ENCODE measurements at places on chromosomes 5 and 9. TPM values are rescaled to one million over a fixed set of nuclear protein-coding genes. Genes with fewer than 3 reads are reported as not detected.

DNA sequence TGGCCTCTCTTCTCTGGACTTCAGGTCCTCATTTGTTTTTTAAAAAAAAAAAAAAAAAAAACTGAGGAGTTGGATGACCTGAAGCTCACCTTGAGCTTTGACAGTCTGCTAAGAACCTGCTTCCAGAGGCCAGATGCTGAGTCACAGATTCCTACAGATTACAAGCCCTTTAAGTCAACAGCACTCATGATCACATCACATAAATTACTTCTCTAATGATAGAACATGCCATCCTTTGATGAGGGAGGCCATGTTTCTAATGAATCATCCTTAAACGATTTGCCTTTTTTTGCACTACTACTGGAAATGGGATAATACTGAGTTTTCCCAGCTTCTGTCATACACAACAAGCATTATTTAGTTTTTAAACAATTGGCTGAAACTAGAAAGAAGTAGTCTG is 34.2 kb upstream of the MYOT start:
- no peaks in the 10 kb centered on the region for H3K4me1 ChIP-seq
- H3K27ac ChIP-seq: no peak overlapping the region
- no peaks in the 10 kb centered on the region for H3K27me3 ChIP-seq
- DNase-seq: no peak
- H3K36me3 ChIP-seq: peaks cover 2% of the 10 kb centered on the region

GRCh38 chr9:126942399-126942798 is 27.8 kb downstream of the RALGPS1 start:
- H3K27me3 ChIP-seq: no peaks in the 10 kb centered on the region
- H3K4me1 ChIP-seq: peaks cover 5% of the 10 kb centered on the region
- H3K27ac ChIP-seq: no peak overlapping the region

DNA sequence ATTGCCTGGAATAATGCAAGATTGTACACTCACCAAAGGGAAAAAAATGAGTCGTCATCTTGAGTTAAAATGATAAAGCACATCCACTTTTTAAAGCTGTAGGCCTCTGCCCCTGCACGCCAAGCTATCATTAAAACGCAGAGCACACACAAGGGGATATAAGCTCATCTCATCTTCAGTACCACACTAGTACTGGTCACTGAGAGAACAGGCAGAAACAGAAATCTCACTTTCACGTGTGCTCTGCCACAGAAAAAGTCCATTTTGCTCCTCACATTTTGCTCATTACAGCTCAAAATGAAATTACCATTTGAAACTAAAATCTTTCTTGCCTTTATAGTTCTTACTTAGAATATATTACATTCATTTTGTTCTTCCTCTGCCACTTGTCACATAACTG is 99.2 kb upstream of the SLC30A5 start:
- no peaks in the 10 kb centered on the region for H3K4me1 ChIP-seq
- peaks cover 7% of the 10 kb centered on the region for H3K27me3 ChIP-seq
- no peak overlapping the region for H3K4me3 ChIP-seq

- H3K4me1 ChIP-seq: peaks cover 2% of the 10 kb centered on the region
- peaks cover 2% of the 10 kb centered on the region for H3K27me3 ChIP-seq
- DNase-seq: no peak
Measured at GRCh38 chr5:90944116-90944515, 385.5 kb downstream of the ADGRV1 start.

- H3K27me3 ChIP-seq: peaks cover 24% of the 10 kb centered on the region
- peaks cover 3% of the 10 kb centered on the region for H3K4me1 ChIP-seq
- H3K27ac ChIP-seq: no peak overlapping the region
- no peak overlapping the region for H3K4me3 ChIP-seq
- no peaks in the 10 kb centered on the region for H3K36me3 ChIP-seq
Measured at GRCh38 chr9:89664896-89665329, 60.1 kb downstream of the GADD45G start.

DNA sequence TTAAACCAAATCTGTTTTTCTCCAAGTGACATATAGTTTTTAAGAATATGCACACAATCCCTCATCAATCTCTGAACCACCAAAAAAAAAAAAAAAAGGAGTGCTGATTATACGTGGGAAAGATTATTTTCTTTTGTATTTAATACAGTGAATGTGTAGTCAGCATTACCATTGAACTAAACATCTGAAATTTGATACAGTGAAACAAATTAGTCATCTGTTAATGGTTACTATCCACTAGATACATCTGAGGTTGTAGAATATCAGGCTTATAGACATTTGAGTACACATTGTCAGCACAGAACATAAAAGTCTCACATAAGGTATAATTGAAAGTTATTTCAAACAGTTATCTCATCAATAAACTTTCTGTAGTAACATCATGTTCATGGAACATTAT is 87.0 kb downstream of the SLF1 start:
- no peak overlapping the region for H3K4me3 ChIP-seq
- no peak overlapping the region for H3K27ac ChIP-seq
- DNase-seq: no peak
- no peaks in the 10 kb centered on the region for H3K27me3 ChIP-seq

DNA sequence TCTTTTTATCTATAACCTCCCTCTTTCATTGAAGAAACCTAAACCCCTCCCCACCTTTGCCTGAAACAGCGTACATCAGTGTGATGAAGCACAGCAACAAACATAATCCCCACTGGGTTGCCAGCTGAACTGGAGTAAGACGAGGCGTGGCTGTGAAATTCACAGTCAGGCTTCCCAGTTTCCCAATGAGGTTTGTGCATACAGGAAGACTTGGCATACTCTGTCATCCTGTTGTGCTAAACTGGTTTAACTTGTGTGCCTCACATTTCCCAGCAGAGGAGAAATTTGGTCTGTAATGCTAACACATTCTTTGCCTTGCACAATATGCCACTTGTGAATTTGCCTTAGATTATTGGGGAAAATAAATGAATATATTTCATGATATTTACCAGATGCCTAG is 121.5 kb downstream of the SV2C start:
- H3K4me3 ChIP-seq: no peak overlapping the region
- peaks cover 1% of the 10 kb centered on the region for H3K27me3 ChIP-seq
- no peaks in the 10 kb centered on the region for H3K4me1 ChIP-seq
- H3K27ac ChIP-seq: no peak overlapping the region

- peaks cover 3% of the 10 kb centered on the region for H3K36me3 ChIP-seq
- peak overlapping the region; percentile 97 for H3K27ac ChIP-seq
- H3K4me3 ChIP-seq: peak overlapping the region; percentile 79
- DNase-seq: peak; percentile 44
- no peaks in the 10 kb centered on the region for H3K27me3 ChIP-seq
- peaks cover 74% of the 10 kb centered on the region for H3K4me1 ChIP-seq
Measured at GRCh38 chr5:139635606-139636206, 12.4 kb upstream of the CXXC5 start.

The IRX1 gene
- not detected for total RNA-seq

The TBC1D9B gene
- total RNA-seq: 117 TPM

The GPR151 gene
- total RNA-seq: not detected

All from activated B cell treated with CpG ODN at 0.5 μM for 24 hours (primary cell).